ENCODE measurements at places on chromosomes 3 and 15.

GRCh38 chr3:108099244-108099643, 8.4 kb upstream of the CD47 start:
- no peak for DNase-seq

DNA sequence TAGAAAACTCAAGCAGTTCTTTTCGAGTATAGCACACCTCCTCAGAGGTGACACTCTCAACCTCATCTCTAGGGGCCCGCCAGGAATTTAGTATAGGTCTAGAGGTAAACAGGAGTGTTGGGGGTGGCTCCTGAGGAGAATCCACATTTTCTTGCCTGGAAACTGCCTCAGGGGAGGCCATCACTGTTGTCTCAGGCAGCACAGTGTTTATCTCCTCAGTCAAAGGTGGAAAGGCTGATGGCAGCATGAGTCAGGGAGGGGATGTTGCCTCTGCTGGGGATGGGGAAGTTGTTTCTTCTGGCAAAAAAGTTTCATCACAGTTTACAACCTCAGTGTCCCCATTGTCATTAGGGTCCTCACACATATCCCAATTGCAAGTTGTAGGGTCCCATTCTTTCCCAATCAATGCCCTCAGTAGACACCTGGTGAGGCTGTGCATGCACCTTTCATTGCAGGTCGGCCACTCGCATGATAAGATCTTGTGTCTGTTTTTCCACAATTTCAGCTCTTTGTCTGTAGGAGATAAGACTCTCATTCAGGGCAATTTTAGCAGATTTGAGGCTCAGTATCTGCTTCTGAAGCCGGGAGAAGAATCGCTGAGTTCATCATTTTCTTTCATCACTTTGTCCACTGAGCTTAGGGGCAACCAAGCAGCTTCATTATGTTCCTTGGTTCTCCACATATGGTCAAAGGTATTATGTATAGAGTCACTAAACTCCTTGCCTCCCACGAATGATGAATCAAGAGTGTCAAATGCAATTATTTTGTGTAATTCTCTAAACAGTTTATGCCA, 25.8 kb downstream of the NAALADL2 start:
- DNase-seq: no peak

GRCh38 chr3:183485093-183485492, 56.7 kb upstream of the MCF2L2 start:
- no peak for DNase-seq

- DNase-seq: no peak
Observed at GRCh38 chr15:53074221-53074620, 284.1 kb upstream of the ONECUT1 start.

GRCh38 chr15:26260517-26261133, 397.5 kb upstream of the ATP10A start:
- no peak for DNase-seq

DNA sequence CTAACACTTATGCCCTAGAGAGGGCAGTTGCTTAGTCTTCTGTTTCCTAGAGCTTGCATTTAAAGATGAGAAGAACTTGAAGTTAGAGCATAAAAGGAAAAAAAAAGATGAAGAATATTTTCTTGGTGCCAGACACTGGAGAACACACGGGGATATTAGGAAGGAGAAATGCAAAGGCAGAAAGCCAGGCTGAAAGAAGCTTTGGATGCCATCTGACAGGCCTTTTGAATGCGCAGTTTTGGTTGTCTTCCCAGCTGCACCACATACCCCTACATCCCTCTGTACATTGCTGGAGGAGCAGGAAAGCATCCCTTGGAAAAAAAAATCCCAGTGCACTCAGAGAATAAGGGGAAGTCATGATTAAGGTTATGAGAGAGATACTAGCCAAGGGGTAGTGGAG, 378.9 kb downstream of the GAP43 start:
- DNase-seq: no peak

- DNase-seq: no peak
Observed at GRCh38 chr15:48010316-48010715, 110.5 kb upstream of the SLC24A5 start.

- no peak for DNase-seq
Observed at GRCh38 chr3:142958707-142959106, 4.8 kb downstream of the PAQR9 start.

GRCh38 chr15:89937365-89938350, 24.9 kb upstream of the ARPIN start:
- DNase-seq: no peak

GRCh38 chr3:63429905-63430304, 151.8 kb downstream of the SYNPR start:
- DNase-seq: no peak

- DNase-seq: no peak
Observed at GRCh38 chr15:57017024-57017423, 98.6 kb downstream of the TCF12 start.

DNA sequence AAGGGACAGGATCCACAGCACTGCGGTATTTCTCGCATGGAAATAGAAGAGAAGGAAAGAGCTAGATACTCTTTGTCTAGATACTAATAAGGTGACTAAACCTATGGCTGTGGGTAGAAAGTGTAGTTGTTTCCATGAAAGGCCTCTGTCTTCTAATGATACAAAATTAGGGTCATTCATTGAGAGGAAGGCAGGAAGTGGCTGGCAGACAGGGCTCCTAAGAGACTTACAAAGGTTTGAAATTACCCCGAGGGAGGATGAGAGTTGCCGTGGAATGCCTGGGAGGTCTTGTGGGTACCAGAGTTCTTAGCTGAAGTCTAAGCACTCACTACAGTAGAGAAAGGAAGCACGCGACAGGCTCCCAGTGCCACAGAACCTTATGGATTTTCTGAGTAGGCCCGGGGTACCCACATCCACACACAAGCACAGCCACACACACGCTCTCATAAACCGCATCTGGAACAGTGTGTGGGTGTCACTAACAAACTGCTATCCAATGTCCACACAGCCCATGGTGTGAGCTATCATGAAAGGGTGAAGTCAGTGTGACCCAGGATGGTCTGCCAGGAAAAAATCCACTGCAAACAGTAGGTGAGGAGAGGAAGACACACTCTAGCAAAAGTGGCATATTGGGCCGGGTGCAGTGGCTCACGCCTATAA, 221.4 kb downstream of the FAM43A start:
- DNase-seq: no peak

GRCh38 chr3:193816656-193817311, 223.8 kb downstream of the OPA1 start:
- no peak for DNase-seq

- peak; percentile 2 for DNase-seq
Observed at GRCh38 chr15:91348752-91349500, 248.9 kb downstream of the SV2B start.

GRCh38 chr3:38978729-38979128, 73.0 kb downstream of the SCN11A start:
- no peak for DNase-seq

DNA sequence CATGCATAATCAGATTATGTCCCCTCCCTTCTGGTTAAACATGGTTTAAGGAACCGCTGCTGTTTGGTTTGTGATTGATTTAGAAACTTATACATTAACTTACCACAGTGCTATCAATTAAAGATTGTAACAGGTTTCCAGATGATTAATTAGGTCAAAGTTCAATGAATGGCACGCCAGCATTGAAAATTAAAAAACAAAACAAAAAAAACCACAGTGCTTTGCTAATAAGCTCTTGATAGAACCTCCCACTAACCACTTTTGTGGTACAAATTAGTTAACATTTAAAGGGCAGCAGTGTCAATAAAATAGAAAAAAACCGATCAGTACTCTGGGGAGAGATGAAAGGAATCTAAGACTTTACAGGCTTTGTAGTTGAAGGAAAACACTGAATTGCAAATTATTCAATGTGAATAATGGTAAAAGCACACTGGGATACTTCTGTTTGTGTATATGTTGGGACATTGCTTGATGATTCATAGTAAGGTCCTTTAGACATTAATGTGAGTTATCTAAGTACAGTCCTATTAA, 7.6 kb upstream of the C3orf38 start:
- DNase-seq: no peak

DNA sequence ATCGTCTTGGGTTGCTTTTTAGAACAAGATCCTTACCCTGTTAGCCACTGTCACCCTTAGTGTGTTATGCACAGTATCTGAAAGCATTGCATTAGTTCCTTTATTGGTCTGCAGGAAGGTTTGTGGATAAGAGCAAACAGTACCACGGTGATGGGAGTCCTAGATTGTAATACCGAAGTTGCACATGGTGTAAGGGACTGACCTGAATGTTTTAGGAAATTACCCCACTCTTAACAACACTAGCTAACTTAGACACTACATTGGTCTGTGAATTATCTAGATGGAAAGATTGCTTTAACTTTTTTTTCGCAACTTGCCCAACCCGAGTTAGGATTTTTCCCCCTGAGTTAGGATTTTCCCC, 1.3 kb downstream of the STT3B start:
- no peak for DNase-seq

- no peak for DNase-seq
Observed at GRCh38 chr3:140203510-140203909, 268.5 kb downstream of the CLSTN2 start.

DNA sequence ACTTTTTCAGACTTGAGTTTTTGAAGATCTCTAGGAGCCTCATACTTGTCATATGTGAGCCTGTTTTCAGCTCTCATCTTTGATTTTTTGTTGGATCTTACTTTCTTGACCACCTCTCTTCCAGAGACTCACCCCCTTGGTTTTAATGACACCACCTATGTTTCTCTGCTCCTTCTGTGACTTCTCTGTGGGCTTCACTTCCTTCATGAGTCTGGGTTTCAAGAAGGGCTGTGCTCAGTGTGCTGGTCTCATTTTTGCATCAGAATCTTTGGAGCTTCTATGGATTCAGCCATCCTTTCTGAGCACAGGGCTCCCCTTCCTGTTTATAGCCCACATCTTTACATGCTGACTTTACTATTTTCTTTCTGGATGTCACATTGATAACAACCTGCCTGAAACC, 17.7 kb downstream of the PPM1L start:
- DNase-seq: no peak

GRCh38 chr3:151404316-151404715, 19.8 kb upstream of the P2RY12 start:
- no peak for DNase-seq

- no peak for DNase-seq
Observed at GRCh38 chr15:71713191-71713809, 97.1 kb upstream of the NR2E3 start.

- DNase-seq: no peak
Observed at GRCh38 chr3:133486658-133487057, 86.8 kb downstream of the BFSP2 start.

DNA sequence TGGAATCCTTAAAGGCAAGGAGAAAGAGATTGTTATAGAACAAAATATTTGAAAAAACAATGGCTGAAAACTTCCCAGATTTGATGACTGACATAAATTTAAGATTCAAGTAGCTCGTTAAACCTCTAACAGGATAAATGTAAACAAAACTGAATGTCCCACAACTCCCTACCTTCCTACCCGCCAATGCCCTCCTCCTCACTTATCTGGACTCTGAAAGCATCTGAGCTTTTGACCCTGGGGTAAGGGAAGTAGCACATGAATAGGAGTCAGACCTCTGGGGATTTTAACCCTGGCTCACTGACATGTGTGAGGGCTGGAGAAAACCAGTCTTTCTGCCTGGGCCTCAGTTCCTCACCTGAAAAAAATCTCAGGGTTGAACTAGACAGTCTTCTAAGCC, 26.9 kb downstream of the CYP19A1 start:
- DNase-seq: no peak

GRCh38 chr15:68440136-68440535, 8.2 kb upstream of the ITGA11 start:
- no peak for DNase-seq

- DNase-seq: no peak
Observed at GRCh38 chr15:90600954-90601353, 71.2 kb downstream of the CRTC3 start.

GRCh38 chr3:142990721-142991120, 10.6 kb upstream of the U2SURP start:
- DNase-seq: no peak

DNA sequence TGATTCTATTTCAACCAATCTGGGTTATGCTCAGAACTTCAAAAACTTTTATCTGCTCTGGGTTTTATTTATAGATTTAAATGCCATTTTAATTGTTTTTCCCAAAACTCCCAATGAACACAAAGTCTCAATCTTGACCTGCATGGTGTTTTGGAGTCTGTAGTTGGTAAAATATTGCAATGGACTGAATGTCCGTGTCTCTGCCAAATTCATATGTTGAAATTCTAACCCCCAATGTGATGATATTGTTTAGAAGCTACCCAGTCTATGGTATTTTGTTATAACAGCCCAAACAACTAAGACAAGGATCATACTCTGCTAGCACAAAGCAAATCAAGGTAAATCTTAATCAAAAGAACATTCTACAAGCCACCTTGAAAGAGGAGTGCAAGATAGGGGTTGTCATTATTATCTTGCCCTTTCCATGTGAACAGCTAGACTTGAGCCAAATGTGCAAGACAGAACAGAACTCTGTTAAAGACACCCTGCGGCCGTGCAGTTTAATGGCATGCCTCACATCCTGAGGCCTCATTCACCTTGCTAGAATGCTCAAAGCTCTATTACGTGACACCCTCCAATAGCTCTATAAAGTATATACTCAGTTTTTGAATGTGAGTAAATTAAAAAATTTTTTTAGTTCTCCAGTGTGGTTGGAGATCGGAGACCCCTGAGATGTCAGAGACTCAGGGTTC, 7.5 kb downstream of the EOGT start:
- no peak for DNase-seq

GRCh38 chr3:128338536-128339330, 128.0 kb downstream of the DNAJB8 start:
- no peak for DNase-seq

DNA sequence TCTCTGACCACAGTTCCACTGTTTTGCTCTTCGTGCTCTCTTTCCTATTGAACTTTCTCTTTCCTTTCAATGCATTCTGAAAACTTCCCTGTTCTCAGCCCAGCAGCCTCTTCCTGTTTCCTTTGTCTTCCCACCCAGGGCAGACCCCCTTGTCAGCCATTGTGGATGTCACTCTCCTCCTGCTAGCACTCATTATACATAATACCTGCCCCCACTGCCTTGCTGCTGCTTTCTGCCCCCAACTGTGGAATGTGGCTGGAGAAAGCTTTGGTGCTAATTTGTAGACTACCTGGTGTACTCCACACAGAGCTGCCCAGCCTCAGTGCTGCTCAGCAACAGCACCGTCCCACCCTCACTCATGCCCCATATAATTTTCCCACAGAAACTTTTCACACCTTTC, 80.2 kb downstream of the CHCHD6 start:
- no peak for DNase-seq

DNA sequence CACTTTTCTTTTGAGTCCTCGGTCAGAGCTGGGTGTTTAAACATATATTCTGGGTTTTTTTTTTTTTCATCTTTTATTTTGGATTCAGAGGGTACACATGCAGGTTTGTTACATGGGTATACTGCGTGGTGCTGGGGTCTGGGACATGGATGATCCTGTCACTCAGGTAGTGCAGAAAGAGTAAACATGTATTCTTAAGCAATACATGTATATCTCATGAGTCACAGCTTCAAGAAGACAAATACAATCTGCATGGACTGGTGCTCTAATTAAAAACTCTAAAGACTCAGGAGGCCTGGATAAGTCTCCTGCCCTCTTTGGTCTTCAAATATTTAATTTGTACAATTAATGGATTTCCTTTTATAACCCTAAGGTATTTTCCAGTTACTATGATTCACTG, 50.6 kb upstream of the PHLDB2 start:
- no peak for DNase-seq

All from stimulated activated CD8-positive, alpha-beta memory T cell treated with anti-CD3 and anti-CD28 coated beads, Interleukin-4, amount 100 ng/mL, for 1 hour (primary cell).